Lung (tissue), 17 donors: ENCODE measurements at places on chromosomes 16 and 17. TPM values are rescaled to one million over a fixed set of nuclear protein-coding genes. Genes with fewer than 3 reads are reported as not detected.

CDH11 gene
- total RNA-seq = 157 TPM

HOXB4 gene
- total RNA-seq = 6.7 TPM

CA4 gene
- 57.3 TPM for total RNA-seq

GRCh38 chr17:80817861-80818260, 173.8 kb upstream of the CHMP6 start:
- H3K4me1 ChIP-seq = peaks cover 18% of the 10 kb centered on the region
- no peaks in the 10 kb centered on the region for H3K27me3 ChIP-seq
- H3K27ac ChIP-seq = no peak overlapping the region
- H3K36me3 ChIP-seq = no peaks in the 10 kb centered on the region
- DNase-seq = no peak
- H3K4me3 ChIP-seq = no peak overlapping the region

DNA sequence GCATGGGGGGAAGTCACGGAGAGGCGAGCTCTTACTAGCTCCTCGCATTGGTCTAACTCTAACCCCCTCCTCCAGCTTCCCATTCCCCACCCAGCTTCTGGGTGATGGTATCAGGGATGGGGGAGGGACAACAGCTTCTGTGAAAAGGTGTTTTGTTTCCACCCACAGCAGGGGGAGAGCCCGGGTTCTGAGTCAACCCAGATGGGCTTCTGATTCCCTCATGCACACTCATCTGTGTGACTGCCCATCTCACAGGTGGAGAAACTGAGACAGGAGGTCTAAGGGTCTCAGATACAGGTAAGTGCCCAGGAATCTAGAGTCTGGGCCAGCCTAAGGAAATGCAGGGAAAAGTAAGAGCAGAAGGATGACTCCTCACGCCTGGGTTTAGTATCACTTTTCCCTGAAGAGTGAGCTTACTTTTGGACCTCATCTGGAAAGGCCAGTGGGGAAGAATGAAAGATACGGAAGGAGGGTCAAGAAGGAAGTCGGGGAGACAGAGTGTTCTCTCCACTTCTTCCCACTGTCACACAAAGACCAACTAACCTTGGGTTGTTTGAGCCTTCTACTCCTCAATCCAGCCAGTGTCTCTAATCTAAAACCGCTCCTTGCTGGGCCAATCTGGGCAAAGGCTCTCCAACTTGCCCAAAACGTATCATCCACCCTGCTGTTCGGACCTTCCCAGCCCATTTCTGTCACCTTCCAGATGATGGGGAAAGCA, 3.1 kb upstream of the TLCD2 start:
- peak overlapping the region; percentile 27 for H3K27ac ChIP-seq
- no peak for DNase-seq
- H3K27me3 ChIP-seq = no peaks in the 10 kb centered on the region
- no peak overlapping the region for H3K4me3 ChIP-seq

DNA sequence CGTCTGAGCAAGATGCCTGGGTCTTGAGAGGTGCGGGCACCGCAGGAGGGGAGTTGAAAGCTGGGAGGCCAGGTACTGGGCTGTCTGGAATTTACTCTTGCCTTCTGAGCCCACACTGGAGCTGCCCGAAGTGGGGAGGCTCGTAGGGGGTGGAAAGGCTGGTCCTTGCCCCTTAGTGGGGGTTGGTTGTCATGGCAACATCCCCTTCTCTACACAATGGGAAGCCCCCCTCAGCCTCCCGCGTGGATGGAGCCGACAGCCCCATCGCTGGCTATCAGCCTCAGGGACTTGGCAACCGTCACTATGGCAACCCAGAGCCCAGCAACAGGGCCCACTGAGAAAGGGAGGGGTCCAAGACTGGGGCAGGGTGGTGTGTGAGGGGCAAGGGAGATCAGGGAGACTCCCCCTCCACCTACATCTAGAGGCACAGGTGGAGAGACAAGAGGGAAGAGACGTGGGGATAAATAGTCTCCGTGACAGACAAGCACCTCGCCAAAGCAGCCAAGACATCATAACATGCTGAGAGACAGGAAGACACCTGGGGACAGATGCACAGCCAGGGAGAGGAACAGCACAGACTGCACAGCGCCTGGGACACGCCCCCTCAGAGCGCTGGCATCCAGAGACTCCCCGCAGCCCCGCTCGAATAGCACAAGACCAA, 5.3 kb upstream of the DNAH2 start:
- no peaks in the 10 kb centered on the region for H3K36me3 ChIP-seq
- no peak overlapping the region for H3K4me3 ChIP-seq
- no peaks in the 10 kb centered on the region for H3K27me3 ChIP-seq
- H3K27ac ChIP-seq = no peak overlapping the region
- no peaks in the 10 kb centered on the region for H3K4me1 ChIP-seq
